ENCODE measurements at places on chromosomes 3 and 15.

DNA sequence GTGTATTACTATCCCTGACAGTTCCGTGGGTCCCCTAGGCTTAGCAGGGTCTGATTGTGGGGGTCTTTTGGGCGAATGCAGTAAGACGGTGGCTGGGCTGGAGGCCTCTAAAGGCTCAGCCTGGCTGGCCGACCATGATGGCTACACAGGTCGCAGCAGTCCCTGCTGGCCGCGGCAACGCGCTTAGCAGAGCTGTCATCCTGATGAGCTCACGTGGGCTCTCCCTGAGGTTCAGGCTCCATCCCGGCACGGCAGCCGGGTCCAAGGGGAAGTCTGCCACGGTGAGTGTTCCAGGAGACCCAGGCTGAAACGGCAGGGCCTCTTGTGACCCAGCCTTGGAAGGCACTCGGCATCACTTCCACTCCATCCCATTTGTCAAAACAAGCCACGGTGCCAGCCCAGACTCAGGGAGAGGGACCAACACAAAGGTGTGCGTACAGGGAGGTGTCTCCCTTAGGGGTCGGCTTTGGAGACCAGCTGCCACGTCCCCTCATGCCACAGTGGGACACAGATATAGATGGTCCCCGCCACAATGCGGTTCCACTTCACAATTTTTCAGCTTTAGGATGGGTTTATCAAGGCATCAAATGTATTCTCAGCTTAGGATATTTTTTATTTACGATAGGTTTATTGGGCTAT, 101.8 kb downstream of the XXYLT1 start:
- peak; percentile 12 for DNase-seq

DNA sequence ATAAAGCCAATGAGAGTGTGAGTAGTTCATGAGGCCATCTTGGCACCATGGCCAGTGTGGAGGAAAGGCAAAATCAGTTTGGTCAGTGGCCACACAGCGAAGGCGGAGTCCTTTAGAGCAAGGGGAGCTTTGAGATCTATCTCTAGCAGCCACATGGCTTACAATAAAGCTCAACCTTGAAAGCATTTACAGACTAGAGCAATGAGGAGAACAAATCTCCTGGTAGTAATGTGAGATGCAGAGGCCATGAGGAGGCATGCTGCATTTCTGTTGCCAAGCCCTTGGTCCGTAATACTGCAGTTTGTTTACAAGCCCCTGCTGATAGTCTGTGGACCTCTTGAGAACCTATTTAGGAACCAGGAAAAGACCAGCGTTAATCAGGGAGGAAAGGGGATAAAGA, 381.5 kb upstream of the C2CD4B start:
- no peak for DNase-seq

DNA sequence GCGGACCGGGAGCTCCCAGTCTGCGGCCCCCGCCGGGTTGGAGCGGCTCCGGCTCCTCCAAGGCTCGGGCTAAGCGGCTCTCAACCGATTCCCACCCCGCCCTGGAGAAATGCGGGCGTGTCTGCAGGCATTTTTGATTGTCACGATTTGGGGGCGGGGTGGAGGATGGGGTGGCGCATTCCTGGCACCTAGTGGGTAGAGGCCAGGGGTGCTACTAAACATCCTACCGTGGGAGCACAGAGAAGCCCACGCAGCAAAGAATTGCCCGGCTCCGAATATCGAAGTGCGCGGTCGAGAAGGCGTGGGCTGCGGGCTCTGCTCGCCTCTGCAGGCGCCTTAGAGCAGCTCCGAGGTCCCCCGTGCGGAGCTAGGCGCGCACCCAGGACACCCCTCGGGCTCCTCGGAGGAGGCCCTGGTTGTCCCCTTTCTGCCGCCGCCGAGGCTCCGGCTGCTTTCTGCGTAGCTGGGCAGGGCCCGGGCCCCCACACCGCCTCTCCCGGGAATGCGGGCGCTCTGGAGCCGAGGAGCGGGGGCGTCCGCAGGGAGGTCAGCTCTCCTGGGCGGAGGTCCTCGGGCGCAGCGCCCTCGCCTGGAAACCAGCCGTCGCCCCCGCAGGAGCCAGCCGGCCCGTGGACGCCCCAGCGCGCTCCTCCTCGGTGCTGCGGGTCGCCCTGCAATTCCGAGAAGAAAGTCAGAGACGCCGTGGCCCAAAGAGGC, 16.5 kb upstream of the LAMP3 start:
- DNase-seq = peak; percentile 20

DNA sequence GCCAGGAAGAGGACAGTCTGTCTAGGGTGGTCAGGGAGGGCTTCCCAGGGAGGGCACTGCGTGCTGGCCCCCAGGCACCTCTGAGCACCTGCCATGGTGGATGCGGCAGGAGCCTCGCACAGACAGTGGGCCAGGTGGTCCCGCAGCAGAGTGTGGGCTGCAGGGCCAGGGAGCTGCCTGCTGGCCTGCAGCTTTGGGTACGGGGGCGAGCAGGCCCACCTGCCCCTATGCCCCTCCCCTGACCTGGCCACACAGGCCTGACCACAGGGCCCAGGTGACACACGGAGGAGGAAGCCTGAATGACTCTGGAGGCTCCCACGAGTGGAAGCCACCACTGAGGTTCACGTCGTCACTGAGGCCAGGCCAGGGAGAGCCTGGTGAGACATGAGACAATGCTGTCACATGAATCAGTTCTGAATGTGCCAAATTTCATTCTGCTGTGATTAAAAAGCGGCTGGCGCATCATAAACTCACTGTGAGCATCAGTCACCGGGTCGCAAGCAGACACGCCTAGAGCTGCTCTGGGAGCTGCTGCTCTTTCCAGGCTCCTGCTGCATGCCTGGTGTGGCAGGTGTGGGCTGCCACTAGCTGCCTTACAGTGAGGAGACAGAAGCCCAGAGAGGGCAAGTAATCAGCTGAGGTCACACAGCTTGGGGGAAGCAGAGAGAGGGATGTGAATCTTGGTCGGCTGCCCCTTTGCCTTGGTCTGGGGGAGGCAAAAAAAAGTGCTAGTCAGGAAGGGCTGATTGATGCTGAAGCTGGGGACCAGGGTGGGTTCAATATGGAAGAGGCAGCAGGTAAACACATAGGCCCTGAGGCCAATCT, 39.5 kb upstream of the IQSEC1 start:
- DNase-seq = no peak

DNA sequence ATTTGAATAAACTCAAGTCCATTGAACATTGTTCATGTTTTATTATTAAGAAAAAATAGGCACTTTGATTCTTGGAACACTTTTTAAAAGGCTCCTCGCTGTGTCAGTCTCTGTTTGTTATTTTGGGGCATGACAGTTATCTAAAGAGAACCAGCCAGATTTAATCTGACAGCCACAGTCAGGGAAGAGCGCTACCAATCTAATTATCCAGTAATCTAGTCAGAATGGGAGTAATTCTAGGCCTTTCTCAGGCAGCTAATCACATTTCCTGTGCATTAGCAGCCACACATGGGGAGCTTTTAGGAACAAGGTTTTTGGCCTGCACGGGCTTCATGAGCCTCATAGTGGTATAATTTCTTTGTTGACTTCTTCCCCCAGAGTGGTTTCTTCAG, 362.2 kb downstream of the RBMS3 start:
- DNase-seq = no peak

- DNase-seq = no peak
These were observed 1.2 kb downstream of the YEATS2 start for GRCh38 chr3:183698756-183699155.

DNA sequence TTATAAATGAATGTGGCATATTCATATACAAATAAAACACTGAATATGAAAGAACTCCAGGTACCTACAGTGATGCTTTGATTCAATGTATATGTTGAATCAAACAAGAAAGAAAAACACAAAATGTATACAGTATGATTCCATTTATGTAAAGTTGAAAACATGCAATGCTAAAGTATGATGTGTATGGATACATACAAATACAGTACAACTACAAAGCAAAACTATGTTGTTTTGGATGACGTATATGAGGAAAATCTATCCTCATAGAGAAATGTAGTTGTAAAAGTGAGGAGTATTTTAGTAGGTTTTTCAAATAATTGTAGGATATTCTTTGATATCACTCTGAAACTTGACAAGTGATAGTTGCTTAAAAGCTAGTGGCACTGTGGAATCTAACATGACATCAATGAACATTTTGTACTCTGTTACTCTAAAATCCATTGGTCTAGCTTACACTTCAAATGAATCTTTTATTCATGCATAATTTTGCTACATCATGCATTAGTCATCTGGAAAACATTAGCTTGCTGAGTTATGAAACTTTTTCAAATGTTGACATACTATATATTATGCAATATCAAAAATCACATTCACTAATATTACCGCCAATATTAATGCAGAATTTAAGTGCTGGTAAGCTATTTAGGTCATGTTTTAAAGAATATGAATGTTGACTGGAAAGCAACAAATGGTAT, 278.1 kb upstream of the CHRNA7 start:
- DNase-seq = no peak

DNA sequence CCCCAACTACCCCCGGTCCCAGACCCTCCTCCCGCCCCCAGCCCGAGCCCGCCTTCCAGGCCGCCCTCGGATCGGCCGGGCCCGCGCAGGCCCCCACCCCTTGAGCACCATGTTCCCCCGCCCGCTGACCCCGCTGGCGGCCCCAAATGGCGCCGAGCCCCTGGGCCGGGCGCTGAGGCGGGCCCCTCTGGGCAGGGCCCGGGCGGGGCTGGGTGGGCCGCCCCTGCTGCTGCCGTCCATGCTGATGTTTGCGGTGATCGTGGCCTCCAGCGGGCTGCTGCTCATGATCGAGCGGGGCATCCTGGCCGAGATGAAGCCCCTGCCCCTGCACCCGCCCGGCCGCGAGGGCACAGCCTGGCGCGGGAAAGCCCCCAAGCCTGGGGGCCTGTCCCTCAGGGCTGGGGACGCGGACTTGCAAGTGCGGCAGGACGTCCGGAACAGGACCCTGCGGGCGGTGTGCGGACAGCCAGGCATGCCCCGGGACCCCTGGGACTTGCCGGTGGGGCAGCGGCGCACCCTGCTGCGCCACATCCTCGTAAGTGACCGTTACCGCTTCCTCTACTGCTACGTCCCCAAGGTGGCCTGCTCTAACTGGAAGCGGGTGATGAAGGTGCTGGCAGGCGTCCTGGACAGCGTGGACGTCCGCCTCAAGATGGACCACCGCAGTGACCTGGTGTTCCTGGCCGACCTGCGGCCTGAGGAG, 472 bp downstream of the CHST14 start:
- DNase-seq = peak; percentile 39

- DNase-seq = no peak
These were observed 82.9 kb upstream of the CDAN1 start for GRCh38 chr15:42819786-42820185.

GRCh38 chr3:179717219-179717618, 64.4 kb downstream of the USP13 start:
- no peak for DNase-seq

GRCh38 chr15:92141607-92142006, 252.1 kb upstream of the ST8SIA2 start:
- no peak for DNase-seq

- no peak for DNase-seq
These were observed 25.3 kb downstream of the EPHB3 start for GRCh38 chr3:184586851-184587250.

- no peak for DNase-seq
These were observed 30.7 kb upstream of the KY start for GRCh38 chr3:134681522-134681900.

- DNase-seq = no peak
These were observed 23.4 kb upstream of the DYNC1LI1 start for GRCh38 chr3:32593903-32594525.

- DNase-seq = peak; percentile 32
These were observed 94.5 kb upstream of the ADAMTSL3 start for GRCh38 chr15:83559310-83559966.

DNA sequence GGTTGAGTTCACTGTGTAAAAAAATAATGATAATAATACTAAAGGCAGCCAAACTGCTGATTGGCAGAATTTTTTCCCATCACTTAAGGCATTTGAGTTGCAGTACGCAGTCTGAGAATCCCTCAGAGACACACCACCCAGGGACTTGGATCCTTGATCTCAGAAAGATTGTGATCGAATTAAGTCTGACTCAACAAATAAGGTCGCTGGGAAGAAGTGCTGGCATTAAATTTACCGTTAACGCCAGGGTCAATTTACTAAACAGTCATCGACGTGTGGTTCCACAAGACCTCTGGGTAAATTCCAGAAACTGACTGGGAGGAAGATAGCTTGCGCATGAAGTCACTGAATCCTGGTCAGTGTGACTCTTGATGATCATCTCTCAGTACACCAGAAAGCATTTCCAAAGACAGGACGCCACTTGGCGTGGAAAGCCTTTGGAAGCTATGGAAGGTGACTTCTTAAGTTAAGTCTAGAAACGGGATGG, 48.3 kb upstream of the CGNL1 start:
- DNase-seq = peak; percentile 42

DNA sequence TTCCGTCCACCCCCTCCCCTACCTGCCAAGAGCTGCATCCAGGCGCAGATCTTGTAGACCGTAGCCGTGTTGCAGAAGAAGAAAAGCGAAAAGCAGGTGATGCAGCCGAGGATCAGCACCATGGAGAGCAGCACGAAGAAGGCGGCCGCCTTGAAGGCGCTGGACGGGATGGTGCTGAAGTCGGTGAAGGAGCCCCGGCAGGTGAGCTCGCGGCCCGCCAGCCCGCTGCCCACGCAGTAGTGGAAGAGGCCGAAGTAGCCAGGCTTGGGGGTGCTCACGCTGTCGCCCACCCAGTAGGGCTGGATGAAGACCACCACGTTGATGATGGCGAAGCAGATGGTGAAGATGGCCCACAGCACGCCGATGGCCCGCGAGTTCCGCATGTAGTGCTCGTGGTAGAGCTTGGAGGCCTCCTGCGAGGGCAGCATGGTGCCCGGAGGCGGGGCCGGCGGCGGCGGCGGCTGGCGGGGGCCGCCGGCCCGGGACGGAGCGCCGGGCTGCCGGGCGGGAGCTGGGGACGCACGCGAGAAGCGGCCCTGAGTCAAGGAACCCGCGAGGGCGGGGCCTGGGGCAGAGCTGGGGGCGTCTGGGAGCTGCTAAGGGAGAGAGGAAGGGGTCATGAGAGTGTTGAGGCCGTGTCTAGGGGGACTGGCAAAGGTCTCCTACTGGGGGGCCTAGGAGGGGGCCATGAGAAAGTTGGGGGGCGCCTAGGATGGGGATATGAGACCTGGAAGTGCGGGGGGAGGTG, 1.2 kb downstream of the LHFPL4 start:
- peak; percentile 27 for DNase-seq

DNA sequence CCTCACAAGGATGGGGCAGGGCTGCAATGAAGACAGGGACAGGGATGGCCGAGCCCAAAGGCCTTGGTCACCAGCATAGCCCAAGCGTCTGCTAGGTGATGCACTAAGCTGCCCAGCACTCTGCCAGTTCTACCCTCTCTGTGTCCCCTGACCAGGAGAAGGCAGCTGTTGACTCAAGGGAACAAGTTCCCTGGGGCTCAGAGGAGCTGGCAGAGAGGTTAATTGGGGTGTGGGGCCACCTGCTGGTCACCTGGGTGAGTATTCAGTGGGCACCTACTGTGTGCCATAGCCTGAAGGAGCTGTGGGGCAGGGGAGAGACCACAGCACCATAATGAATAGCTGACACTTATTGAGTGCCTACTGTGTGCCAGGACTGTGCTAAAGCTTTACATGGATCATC, 22.0 kb upstream of the DOCK3 start:
- DNase-seq = no peak

DNA sequence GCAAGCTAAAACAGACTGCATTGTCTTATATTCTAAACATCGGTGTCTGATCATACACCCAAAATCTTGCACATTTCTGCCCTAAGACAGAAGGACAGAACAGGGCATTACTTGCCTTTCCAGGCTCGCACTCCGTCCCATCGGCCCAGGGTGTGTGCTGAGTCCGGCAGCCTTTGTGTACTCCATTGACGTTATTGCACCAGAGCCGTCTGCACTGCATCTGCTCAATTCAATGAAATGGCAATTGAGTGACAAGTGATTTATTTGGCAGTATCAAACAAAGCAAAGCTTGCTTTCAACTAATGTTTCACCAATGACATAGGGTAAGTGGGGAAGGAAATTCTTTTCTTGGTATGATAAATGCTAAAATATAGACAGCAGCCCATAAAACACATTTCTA, 40.0 kb downstream of the ADAMTS9 start:
- no peak for DNase-seq
